Aorta (tissue), 5 donors: ENCODE measurements at places on chromosomes 4 and X. TPM values are rescaled to one million over a fixed set of nuclear protein-coding genes. Genes with fewer than 3 reads are reported as not detected.

ANXA3 gene
- 5.0 TPM for polyA plus RNA-seq

FABP2 gene
- 0.05 TPM for polyA plus RNA-seq

OTC gene
- polyA plus RNA-seq = 29.6 TPM

TCEAL8 gene
- 80.1 TPM for polyA plus RNA-seq

UGT2B10 gene
- not detected for polyA plus RNA-seq
